ENCODE measurements at places on chromosomes 6 and 20.

GRCh38 chr6:4732691-4733315 lies 43.4 kb upstream of the CDYL start:
- DNase-seq, result no peak

- no peak for DNase-seq
Measured at GRCh38 chr6:139839506-139840156, 465.2 kb upstream of the CITED2 start.

DNA sequence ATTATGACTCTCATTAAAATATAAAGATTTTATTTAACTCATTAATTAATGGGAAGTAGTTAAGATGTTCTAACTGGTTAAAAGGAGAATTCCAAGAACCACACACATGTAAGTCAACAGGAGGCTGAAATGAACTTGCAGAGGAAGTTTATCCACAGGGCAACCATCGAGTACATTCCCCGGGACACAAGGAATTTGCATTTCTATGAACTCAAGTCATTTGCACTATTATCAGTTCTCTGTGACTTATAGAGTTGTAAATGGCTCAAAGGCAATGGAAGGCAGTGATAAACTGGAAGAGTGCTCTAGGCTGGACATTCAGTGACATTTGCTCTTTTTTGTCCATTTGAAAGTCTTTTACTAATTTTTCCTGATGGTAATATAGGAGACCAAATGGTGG lies 97.4 kb downstream of the SNX5 start:
- DNase-seq, result no peak

- no peak for DNase-seq
Measured at GRCh38 chr20:34300256-34300806, 2.8 kb downstream of the AHCY start.

DNA sequence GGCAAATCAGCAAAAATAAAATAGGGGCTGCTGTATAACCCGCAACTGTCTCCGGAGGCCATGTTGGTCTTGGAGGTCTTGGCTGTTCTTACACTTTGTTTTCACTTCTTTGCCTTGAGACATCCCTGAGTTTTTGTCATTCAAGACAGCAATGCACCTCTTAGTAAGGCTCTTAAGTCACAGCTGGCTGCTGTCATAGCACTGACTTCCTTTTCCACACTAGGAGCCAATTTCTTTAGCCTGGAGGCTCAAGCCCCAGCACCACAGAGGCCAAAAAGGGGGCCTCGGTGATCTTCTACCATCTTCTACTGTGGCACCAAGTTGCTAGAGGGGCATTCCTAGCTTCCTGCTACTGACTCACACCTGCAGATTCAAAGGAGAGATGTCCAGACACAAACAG lies 536.3 kb downstream of the CDH26 start:
- no peak for DNase-seq

- DNase-seq, result no peak
Measured at GRCh38 chr20:23641936-23642751, 4.4 kb upstream of the CST3 start.

- no peak for DNase-seq
Measured at GRCh38 chr6:52046456-52046855, 41.0 kb downstream of the PKHD1 start.

DNA sequence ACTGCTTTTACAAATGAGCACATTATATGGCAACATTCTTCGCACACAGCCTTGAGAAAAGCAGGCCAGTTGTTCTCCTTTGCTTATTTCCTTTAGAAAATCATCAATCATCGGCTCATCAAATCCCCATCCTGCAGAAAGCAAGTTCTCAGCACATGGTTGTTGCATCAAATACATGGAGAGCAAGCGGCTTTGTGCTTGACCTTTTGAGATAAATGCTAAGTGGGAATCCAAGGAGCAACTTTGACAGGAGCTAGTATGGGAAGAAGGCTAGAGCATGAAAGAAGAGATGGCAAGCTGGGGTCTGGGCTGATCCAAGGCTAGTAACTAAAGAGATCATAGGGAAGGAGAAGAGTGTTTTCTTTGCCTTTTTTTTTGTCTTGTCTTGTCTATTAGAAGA lies 43.2 kb upstream of the ADTRP start:
- no peak for DNase-seq

DNA sequence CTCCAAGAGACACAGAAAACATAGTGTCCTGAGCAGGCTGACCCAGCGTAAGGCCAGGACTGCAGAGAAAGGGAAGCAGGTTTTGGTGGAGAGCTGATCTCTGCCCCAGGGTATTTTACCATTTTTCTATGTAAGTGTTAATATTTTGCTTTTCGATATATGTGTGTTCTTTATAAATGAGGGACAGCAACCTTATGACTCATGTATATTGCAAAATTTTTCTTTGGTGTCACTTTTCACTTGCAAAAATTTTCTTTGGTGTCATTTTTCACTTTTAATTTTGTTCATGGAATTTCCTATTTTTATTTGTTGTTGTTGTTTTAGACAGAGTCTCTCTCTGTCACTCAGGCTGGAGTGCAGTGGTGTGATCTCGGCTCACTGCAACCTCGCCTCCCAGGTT lies 34.6 kb upstream of the PXDC1 start:
- no peak for DNase-seq

DNA sequence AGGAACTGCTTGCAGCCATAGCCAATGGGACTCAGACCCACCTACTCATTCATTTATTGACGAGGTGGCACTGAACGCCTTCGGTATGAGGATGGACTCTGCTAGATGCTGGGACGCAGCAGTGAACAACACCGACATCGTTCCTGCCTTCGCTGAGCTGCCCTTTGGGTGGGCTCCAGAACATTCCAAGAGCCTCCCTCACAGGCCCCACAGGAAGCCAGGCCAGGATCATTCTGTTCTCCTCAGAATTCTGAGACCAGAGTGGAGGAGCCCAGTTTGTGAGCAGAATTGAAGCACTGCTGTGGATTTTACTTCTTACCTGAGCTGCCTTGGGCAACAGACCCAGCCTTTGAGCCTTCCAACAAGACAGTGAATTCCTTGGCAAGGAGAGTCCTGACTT lies 82.1 kb downstream of the KCNB1 start:
- no peak for DNase-seq

- no peak for DNase-seq
Measured at GRCh38 chr6:13261464-13261994, 66.8 kb downstream of the TBC1D7 start.

- DNase-seq, result no peak
Measured at GRCh38 chr6:105681061-105681460, 278.2 kb upstream of the PREP start.

DNA sequence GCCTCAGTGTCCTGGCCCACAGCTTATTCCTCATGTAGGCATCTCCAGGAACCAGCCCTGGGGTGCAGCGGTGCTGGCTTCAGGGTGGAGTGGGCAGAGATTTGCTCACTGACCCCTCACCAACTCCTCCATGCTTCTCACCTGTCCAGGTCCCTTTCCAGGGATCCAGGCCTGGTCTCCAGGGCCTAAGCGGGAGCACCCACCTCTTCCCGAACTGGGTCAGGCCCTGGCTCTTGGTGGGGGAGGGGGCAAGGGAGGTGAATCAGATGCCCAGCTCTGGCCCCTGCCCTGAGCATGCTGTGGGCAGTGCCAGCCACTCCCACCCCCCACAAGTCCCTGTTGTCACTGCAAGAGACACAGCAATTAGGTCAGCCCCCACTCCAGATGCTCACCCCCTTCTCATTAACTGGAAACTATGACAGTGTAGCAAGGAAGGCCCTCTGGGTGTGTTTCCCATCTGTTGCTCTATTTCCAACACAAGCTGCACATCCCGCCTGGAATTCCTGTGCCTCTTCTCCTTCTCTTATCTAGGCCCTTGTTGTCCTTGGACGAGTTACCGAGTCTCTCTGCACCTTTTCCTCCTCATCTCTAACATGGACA lies 37.0 kb downstream of the MDFI start:
- peak; percentile 24 for DNase-seq

DNA sequence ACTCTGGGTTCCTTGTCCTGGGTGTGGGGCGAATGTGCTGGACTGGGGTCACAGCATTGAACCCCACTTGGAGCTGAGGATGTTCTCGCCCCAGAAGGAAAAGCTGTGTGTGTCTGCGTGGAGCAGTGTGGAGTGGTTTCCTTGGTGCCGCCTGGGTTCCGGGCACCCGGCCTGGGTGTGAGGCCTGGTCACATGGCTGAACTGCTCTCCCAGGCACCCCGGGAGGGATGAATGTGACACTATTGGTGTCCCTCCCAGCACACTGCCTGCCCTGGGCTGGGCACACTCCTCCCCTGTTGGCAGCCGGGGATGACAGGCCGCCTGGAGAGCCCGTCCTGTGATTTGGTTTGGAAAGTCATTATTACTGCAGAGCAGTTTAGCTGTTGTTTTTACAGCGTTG lies 12.3 kb downstream of the MYT1 start:
- DNase-seq, result no peak

GRCh38 chr20:24782801-24783630 lies 166.1 kb upstream of the CST7 start:
- no peak for DNase-seq

- no peak for DNase-seq
Measured at GRCh38 chr6:373773-374724, 17.5 kb upstream of the IRF4 start.

DNA sequence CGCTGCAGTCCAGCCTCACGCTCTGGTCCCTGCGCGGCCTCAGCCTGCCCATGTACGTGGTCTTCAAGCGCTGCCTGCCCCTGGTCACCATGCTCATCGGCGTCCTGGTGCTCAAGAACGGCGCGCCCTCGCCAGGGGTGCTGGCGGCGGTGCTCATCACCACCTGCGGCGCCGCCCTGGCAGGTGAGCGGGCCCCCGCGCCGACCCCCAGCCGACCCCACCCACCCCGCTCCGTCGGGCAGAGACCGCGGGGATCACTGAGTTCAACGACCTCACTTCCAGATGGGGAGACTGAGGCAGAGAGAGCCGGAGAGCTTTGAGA lies 545 bp downstream of the SLC35D3 start:
- DNase-seq, result no peak

GRCh38 chr6:5644523-5645185 lies 362.1 kb downstream of the NRN1 start:
- no peak for DNase-seq

GRCh38 chr6:104400844-104401243 lies 458.9 kb downstream of the HACE1 start:
- no peak for DNase-seq

GRCh38 chr6:117605169-117605826 lies 3.0 kb upstream of the GOPC start:
- DNase-seq, result peak; percentile 38

DNA sequence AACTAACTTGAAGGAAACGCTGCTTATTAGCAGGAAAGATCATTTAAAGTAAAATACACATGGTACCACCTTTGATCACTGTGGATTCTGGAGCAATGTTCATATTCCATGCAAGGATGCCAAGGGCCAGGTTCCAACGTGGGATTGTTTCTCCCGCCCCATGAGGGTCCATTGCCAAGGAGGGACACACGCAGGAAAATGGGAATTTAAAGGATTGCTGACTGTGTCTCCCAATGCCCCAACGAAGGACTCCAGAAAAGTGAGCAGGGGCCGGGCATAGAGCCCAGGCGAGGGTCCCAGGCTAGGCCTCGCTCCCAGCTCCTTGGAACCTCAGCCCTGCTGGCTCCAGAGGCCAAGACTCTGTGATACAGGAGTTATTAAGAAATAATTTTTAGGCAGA lies 111.2 kb downstream of the DACT2 start:
- no peak for DNase-seq

DNA sequence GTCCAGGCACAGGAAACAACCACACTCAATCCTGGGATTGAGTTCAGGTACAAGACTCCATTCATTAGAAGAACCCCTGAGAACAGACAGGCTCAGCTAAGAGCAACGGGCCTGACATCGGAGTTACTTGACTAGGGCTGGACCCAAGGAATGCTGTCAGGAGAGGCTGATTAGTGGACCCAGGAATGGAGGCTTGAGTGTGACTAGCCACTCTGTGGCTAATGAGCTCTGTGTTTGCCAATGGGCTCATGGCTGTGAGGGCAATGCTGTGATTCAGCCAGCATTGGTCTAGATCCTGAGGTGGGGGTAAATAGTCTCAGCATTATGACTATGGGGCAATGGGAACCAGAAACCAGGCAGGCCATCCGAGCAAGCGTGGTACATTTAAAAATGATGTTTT lies 71.8 kb downstream of the RIOK1 start:
- no peak for DNase-seq

GRCh38 chr6:133807501-133807900 lies 81.4 kb upstream of the TCF21 start:
- no peak for DNase-seq

DNA sequence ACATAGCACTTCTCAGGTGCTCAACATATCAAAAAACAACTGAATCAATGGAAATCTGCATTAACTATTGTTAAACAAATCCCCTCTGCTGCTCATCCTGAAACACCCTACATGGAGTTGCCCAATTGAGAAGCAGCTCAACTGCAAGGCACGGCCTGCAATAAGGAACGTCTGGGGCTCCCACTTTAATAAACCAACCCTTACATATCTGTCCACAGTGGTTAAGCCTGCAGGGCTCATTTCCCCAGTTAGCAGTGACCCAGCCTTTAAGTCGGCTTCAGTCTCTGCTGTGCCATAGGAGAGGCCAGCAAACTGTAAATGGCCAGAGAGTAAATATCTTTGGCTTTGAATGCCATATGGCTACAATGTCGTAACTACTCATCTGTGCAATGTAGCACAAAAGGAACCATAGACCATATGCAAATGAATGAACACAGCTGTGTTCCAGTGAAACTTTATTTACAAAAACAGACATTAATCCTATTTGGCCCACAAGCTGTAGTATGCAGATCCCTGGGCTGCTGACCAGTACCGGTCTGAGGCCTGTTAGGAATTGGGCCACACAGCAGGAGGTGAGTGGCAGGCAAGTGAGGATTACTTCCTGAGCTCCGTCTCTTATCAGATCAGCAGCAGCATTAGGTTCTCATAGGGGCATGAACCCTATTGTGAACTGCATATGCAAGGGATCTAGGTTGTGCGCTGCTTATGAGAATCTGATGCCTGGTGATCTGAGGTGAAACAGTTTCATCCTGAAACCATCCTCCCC lies 522.7 kb upstream of the CDH4 start:
- no peak for DNase-seq

GRCh38 chr6:22471132-22471690 lies 98.2 kb upstream of the HDGFL1 start:
- peak; percentile 83 for DNase-seq

- DNase-seq, result peak; percentile 14
Measured at GRCh38 chr6:41940759-41941279, 789 bp downstream of the CCND3 start.

DNA sequence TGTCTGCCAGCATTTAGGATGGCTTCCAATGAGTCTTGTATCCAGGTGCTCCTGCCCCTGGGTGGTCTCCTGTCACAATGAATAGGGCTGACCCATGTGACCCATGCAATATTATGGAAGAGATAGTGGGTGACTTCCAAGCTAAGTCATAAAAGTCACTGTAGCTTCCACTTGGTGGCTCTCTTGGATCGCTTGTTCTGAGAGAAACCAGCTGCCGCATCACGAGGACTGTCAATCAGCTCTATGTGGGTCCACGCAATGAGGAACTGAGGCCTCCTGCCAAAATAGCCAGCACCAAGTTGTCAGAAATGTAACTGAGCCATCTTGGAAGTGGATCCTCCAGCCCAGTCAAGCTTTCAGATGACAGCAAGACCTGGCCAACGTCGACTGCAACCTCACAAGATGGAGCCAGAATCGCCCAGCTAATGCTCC lies 14.9 kb upstream of the MATN4 start:
- DNase-seq, result peak; percentile 58
